Activated naive CD8-positive, alpha-beta T cell treated with anti-CD3 and anti-CD28 coated beads, Interleukin-2, amount 50 U/mL, for 16 hours (primary cell): ENCODE measurements at places on chromosomes 4 and X.

- DNase-seq = no peak
These were observed 65.4 kb downstream of the HTRA3 start for GRCh38 chr4:8334786-8335460.

GRCh38 chr4:177222781-177223180 is 86.9 kb upstream of the NEIL3 start:
- DNase-seq = no peak

GRCh38 chrX:121256647-121257046 is 209.2 kb downstream of the GLUD2 start:
- no peak for DNase-seq

- DNase-seq = no peak
These were observed 50.5 kb downstream of the IL15 start for GRCh38 chr4:141686879-141687278.

- DNase-seq = no peak
These were observed 93.5 kb downstream of the TNIP2 start for GRCh38 chr4:2662598-2662997.

DNA sequence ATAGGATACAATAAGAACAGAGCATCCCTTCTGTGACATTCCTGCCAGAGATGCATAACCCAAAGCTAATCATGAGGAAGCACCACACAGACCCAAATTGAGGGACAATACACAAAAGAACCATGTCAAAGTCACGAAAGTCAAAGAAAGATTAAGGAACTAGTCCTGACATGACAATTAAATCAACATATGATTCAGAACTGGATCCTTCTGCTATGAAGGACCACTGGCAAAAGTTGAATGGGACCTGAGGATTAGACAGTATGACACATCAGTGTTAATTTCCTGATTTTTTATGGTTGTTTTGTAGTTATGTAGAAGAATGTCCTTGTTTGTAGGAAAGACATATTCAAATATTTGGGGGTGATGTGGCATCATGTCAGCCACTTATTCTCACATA is 13.9 kb downstream of the ACOT9 start:
- no peak for DNase-seq

- DNase-seq = no peak
These were observed 46.4 kb upstream of the PJA1 start for GRCh38 chrX:69211701-69212100.

GRCh38 chrX:107826238-107827029 is 768 bp downstream of the MID2 start:
- no peak for DNase-seq

GRCh38 chr4:126451237-126451873 is 1136.6 kb downstream of the FAT4 start:
- no peak for DNase-seq

DNA sequence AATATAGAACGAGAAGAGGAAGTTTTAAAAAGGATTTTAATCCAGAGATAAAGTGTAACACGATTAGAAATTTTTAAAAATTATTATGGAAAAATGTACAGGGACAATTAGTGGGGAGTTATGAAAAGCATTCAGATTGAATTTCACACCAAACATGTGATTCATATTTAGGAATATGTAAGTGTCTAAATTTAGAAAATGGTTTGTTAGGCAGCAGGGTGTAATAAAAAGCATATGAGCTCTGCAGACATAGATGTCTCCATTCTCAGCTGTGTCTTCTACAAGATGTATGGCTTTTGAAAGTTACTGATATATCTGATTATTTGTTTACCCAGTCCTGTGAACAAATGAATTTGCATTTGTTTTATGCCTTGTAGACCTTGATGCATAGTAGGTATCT is 638.9 kb upstream of the AGA start:
- no peak for DNase-seq

GRCh38 chr4:172892300-172892699 is 276.3 kb upstream of the GALNT7 start:
- DNase-seq = no peak

GRCh38 chr4:124095621-124096020 is 616.9 kb downstream of the ANKRD50 start:
- DNase-seq = no peak

- DNase-seq = no peak
These were observed 11.6 kb downstream of the UNC5C start for GRCh38 chr4:95537191-95537590.

GRCh38 chr4:184420881-184421416 is 53.4 kb downstream of the IRF2 start:
- no peak for DNase-seq

GRCh38 chrX:70293621-70294020 is 3.7 kb downstream of the KIF4A start:
- no peak for DNase-seq

- DNase-seq = no peak
These were observed 141.4 kb downstream of the GRID2 start for GRCh38 chr4:92445127-92445526.

- no peak for DNase-seq
These were observed 15.4 kb upstream of the FAM9C start for GRCh38 chrX:13059637-13060499.

- DNase-seq = no peak
These were observed 32.9 kb downstream of the USP9X start for GRCh38 chrX:41118156-41118555.

DNA sequence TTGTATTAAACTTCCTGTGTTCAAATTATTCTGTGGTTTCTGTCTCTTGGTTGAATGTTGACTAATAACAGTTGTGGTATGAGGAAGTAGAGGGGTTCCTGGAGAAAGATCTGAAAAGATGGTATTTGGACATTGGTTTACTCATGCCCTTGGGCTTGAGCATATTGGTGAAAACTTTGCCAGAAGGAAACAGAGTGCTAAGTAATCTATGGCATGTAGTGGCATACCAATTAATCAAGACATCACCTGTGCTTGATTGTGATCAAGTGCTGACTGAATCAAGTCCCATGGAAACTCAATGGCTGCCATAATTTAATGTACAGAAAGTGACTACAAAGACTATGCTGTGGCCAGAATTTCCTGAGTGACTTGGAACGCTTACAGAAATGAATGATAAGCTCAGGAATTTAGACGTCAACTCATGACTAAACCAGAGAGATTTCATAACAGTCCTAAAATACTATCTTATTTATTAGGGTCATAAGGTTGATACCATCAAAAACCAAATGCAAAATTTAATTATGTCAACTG is 2062.9 kb downstream of the ARAP2 start:
- DNase-seq = no peak

DNA sequence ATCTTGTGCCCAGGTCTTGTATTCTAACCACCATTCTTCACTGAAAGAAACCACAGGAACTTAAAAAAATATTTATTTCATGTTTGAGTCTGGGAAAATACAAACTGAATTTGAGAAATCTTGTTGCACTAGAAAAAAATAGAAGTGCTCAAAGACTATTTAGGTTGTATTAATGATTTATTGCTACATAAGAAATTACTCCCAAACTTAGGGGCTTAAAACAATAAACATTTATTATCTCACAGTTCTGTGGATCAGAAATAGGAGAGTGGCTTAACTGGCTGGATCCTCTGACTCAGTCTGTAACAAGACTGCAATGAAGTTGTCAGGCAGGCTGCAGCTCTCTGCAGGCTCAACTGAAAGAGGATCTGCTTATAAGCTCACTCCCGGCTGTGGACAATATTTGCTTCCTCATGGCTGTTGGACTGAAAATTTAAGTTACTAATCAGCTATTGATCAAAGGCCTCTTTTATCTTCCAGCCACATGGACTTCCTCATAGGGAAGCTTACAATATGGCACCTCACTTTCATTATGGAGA is 295.4 kb upstream of the FAM241A start:
- no peak for DNase-seq

GRCh38 chr4:107069049-107069448 is 32.9 kb upstream of the DKK2 start:
- DNase-seq = no peak

DNA sequence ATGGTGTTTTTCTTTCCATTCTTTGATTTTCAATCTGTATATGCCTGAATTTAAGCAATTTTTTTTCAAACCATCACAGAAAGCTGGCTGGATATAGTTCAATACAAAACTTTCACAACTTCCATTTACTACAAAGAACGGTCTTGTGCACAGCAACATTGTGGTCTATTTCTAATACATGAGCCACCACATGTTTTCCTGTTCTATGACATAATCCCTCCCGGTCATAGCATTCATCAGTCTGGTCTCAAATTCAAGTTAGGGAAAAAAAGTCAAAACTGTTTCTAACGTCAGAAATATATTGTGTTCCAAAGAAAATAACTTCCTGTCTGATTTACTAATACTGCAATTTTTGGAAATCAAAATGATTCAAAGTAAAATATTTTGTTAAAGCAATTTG is 7.5 kb upstream of the CXCL6 start:
- DNase-seq = no peak

DNA sequence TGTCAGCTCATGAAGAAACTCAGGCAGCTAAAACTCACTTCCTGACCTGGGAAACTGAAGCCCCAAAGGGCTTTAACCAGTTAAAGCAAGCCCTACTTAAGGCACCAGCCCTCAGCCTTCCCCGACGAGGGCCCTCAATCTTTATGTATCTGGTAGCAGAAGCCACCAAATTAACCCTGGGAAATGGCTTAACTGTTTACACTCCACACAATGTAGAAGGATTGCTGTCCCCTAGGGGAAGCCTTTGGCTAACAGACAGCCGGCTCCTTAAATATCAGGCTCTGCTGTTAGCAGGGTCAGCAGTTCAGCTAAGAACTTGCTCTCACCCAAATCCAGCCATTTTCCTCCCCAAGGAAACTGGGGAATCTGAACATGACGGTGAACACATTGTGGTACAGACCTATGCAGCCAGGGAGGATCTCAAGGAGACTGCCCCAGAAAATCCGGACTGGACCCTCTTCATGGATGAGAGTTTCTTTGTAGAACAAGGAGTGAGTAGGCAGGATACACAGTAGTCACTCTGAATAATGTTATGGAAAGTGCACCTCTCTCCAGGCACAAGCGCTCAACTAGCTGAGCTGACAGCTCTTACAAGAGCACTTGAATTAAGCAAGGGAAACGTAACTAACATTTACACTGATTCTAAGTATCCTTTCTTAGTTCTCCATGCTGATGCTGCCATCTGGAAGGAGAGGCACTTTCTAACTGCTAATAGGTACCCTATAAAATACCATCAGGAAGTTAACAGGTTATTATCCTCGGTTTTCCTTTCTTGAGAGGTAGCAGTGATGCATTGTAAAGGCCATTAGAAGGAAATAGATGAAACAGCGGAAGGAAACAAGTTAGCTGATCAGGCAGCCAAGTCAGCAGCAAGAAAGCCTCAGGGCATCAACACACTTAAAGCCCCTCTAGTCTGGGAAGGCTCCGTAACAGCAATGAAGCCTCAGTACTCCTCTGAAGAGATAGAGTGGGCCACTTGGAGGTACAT is 9.6 kb upstream of the NAF1 start:
- DNase-seq = no peak

GRCh38 chr4:184763150-184763780 is 29.4 kb upstream of the CENPU start:
- DNase-seq = no peak

- no peak for DNase-seq
These were observed 317.7 kb downstream of the PAPSS1 start for GRCh38 chr4:107402291-107402690.

GRCh38 chrX:40573763-40574162 is 7.0 kb upstream of the ATP6AP2 start:
- no peak for DNase-seq

- no peak for DNase-seq
These were observed 115.7 kb upstream of the ZXDA start for GRCh38 chrX:58025979-58026378.

DNA sequence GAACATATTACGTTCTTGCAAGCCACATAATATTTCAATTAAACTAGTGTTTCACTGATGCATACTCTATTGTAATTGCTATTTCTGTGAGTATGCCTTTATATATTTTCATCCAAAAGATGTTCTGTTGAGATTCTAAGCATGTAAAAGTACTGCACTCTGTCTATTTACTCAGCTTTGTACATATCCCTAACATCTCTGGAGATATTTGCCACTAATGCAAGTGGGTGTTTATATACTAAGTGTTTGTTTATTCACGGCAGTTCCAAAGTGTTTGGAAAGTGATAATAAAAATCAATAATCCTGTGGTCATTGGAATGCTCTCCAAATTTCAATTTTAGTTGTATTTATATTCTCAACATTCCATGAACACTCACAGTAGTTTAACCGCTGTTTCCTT is 1989.0 kb downstream of the C4orf33 start:
- no peak for DNase-seq

DNA sequence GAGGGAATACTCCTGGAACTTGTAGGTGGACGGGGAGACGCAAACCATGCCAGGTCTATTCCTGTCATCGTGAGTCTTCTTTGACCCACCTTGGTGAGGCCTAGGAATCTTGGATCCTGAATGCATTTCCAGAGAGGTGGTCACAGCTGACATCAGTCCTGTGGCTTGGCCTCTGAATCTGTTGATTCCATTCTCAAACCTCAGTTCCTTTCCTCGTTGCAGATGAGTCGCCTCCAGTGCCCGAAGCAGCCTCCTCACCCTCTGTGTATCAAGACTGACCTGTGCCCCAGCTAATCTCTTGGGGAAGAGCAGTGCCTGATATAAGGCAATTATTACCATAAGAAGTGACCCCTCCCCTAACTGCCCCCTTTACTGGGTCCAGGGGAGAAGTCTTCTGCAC is 118.1 kb downstream of the SMIM20 start:
- DNase-seq = no peak

GRCh38 chr4:108917255-108917654 is 154.4 kb upstream of the ETNPPL start:
- no peak for DNase-seq

DNA sequence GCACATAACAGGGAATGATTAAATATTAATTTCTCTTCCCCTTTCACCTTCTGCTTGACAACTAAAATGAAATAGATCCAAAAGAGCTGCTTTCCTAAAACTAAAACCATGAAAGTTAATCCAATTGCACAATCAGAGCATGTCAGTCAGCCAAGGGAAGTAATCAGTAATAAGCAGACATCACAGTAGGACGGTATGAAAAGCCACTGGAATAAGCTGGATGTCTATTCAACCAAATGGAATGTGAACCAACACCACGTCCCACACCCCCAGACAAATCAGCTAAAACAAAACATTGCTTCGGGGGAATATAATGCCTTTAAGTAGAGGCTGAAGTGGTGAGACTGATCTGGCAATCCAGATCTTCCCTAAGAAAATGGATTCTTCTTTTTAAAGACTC is 859.4 kb upstream of the FTHL17 start:
- no peak for DNase-seq

GRCh38 chr4:54550395-54551171 is 107.2 kb upstream of the KIT start:
- no peak for DNase-seq

GRCh38 chrX:134461437-134461836 is 1.5 kb downstream of the HPRT1 start:
- no peak for DNase-seq

DNA sequence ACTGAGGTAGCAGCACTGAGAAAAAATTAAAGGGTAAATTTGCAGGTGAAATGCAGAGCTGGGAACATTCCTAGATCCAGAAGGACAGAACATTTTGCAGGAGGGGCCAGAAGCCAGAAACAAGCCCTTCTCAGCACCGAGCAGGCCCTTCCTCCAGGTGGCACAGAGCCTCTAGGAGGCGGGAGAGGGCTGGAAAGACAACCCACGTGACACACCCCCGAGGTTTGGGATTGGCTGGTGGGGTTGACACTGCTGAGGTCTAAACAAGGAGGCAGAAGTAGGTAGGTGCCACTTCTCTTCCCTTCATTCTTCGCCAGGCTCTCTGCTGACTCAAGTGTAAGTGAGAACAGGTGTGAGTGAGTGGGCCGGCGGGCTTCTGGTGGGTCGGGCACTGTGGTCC is at the start of gene PAGE4:
Gene PAGE4 (plus strand): TSS at position 288 of the 400 bp plus-strand sequence. CDS start 1,126 bp downstream, outside the sequence.
- no peak for DNase-seq
